ENCODE measurements at places on chromosomes 5 and 9. TPM values are rescaled to one million over a fixed set of nuclear protein-coding genes. Genes with fewer than 3 reads are reported as not detected.

The ANKRD18A gene
- 0.12 TPM for total RNA-seq

The UGT3A1 gene
- total RNA-seq: not detected

The FOXD4 gene
- not detected for total RNA-seq

The PLAA gene
- total RNA-seq: 46.2 TPM

The LCN1 gene
- not detected for total RNA-seq

The TNFSF8 gene
- total RNA-seq: not detected

The GFM2 gene
- total RNA-seq: 28.6 TPM

The GPR151 gene
- not detected for total RNA-seq

The NLN gene
- 18.0 TPM for total RNA-seq

The SNCAIP gene
- 18.4 TPM for total RNA-seq

The FCHO2 gene
- total RNA-seq: 16.7 TPM

The GPX3 gene
- 2.8 TPM for total RNA-seq

The UGT3A2 gene
- not detected for total RNA-seq

The ANKS6 gene
- total RNA-seq: 17.6 TPM

The GZMA gene
- total RNA-seq: not detected

The TAF11L11 gene
- total RNA-seq: not detected

The SLCO6A1 gene
- total RNA-seq: not detected

The DIMT1 gene
- 27.7 TPM for total RNA-seq

The SPINK6 gene
- not detected for total RNA-seq

The SLC34A3 gene
- not detected for total RNA-seq

The IL7R gene
- 0.82 TPM for total RNA-seq

The CTSV gene
- total RNA-seq: 0.19 TPM

The ZNF354C gene
- 3.1 TPM for total RNA-seq

The PLAC8L1 gene
- total RNA-seq: not detected

The S100Z gene
- total RNA-seq: not detected

The PKD2L2 gene
- not detected for total RNA-seq

The HMCN2 gene
- not detected for total RNA-seq

The FOXD4L4 gene
- 0.53 TPM for total RNA-seq

The SPAAR gene
- total RNA-seq: 8.1 TPM

The SLC28A3 gene
- under 0.01 TPM for total RNA-seq

The GLRA1 gene
- not detected for total RNA-seq

The PDE8B gene
- total RNA-seq: 0.12 TPM

The TIGD6 gene
- total RNA-seq: 4.1 TPM

The KCNV2 gene
- not detected for total RNA-seq

The LRRTM2 gene
- not detected for total RNA-seq

The GRIA1 gene
- total RNA-seq: not detected

The C9orf40 gene
- total RNA-seq: 6.4 TPM

The SPATA31D4 gene
- total RNA-seq: not detected

The SLC6A3 gene
- total RNA-seq: not detected

The DPM2 gene
- total RNA-seq: 28.6 TPM
